ENCODE measurements at places on chromosomes 16 and 17.

DNA sequence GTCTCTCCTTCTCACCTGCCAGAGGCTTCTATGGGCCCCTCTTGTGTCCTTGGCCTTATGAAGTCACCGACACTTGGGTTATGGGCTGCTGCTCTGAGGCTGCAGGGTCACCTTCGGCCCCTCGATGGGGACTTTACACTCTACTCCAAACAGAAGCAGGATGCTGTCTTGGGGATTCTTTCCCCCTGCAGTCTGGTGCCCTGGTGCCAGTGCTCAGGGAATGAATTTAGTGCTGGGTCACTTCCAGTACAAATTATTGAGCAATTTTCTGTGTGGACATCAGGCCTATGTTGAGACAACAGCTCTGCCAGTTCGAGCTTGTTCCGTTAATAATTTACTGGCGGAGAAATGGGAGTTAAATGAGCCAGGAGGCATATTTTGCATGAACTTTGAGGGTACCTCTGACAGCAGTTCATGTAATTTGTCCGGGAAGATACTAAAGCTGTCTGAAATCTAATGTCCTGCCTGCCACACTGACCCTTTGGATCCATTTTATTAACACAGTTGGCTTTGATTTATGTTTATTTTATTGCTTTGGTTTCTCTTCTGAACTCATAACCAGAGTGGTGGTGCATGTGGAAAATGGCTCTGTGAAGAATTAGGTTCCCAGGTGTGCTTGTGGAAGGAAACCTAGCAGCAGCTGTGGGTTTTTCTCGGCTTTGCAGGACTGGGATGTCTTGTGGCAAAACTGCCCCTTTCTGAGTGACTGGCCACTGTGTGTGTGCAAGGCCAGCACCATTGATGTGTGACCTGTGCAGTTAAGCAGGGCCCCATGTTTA is 34.1 kb upstream of the DHX8 start:
- DNase-seq: no peak

GRCh38 chr16:15961571-15962090 is 12.2 kb downstream of the ABCC1 start:
- no peak for DNase-seq

DNA sequence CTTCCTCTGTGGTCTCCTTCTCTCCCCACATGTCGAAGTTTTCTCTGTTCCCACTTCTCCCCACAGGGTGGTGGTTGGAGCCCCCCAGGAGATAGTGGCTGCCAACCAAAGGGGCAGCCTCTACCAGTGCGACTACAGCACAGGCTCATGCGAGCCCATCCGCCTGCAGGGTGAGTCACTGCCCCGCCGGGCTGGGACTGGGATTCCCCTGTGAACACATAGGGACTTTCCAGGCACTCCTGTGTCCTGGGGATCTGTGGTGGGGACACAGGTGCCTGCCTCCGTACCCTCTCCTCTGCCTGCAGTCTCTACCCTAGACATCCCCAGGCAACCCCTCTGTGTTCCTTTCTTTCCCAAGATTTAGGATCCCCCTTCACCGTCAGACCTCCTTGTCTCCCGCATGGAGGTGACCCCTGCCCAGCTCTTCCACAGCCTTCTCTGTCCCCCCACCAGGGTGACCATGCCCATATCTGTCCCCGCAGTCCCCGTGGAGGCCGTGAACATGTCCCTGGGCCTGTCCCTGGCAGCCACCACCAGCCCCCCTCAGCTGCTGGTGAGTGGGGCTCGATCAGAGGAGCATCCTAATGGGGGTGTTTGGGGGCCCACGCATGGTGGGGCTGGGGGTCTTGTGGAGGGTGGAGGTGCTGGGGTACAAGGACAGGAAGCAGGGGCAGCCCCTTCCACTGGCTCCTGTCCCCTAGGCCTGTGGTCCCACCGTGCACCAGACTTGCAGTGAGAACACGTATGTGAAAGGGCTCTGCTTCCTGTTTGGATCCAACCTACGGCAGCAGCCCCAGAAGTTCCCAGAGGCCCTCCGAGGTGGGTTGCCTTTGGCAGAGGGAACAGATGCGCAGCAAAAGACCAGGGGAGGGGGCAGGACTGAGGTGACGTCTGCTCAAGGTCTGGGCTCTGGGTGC is 5.8 kb downstream of the ITGAM start:
- DNase-seq: no peak

GRCh38 chr16:3401719-3402397 is 843 bp downstream of the ZNF174 start:
- no peak for DNase-seq

- no peak for DNase-seq
Observed at GRCh38 chr17:81249223-81250040, 10.3 kb downstream of the NDUFAF8 start.

GRCh38 chr17:6711681-6712057 is 1.5 kb downstream of the SLC13A5 start:
- DNase-seq: no peak

DNA sequence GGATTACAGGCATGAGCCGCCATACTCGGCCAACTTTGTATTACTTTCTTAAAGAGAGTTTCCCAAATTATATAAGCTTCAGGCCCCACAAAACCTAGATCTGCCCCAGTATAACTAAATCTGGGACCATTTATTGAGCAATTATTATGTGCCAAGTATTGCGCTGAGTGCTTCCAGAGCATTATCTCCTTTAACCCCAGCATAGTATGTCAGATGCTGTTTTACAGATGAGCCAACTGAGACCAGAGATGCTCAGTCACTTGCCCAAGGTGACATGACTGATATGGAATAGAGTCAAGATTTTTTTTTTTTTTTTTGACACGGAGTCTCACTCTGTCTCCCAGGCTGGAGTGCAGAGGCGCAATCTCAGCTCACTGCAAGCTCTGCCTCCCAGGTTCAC is 1.9 kb upstream of the ERBB2 start:
- DNase-seq: no peak

DNA sequence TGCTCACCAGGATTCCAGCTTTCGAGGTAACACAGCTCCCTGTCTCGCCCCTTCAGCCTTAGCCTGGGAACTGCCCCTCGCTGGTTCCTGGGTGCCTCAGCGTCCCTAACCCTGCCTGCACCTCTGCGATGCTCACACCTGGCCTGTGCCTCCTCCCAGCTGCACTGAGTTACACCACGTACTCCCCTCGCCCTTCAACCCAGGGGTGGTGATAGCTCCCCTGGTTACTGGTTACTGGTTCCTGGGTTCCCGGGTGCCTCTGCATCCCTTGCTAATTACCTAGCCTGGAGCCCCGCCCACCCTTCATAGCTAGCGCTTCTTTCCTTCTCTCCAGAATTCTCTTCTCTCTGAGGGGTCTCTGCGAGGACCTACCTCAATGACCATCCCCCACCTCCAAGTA is 65.3 kb upstream of the PLCG2 start:
- no peak for DNase-seq

DNA sequence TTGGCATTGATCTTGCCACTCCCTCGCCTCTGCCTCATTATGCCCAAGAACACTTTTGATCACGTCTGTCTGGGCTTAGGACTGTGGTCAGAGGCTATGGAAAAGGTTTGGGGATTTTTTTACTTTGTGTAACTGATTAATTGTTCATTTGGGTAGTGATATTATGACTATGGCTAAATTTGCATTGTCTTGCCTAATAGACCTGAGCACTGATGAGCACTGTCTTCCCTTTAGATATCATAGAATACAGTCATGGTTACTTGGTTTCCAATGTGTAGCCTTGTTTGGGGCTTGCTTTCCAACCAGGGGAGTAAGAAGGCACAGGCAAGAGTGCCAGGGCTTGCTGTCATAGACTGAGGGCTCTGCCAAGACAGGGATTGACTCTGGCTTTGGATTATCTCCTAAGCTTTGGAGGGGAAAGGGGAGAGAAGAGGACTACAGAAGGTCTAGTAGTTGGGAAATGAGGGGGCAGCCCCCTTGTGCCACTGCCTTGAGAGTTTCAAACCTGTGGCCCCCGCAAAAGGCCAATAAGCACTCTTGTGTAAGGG is 13.7 kb downstream of the LIMD2 start:
- DNase-seq: no peak

- no peak for DNase-seq
Observed at GRCh38 chr17:81557276-81558114, 5.3 kb upstream of the FAAP100 start.

Data from NCI-H187 treated with DMSO at 0.1 percent for 48 hours (cell line).